Fibroblast of upper back skin (primary cell): ENCODE measurements at places on chromosomes 5 and 9.

DNA sequence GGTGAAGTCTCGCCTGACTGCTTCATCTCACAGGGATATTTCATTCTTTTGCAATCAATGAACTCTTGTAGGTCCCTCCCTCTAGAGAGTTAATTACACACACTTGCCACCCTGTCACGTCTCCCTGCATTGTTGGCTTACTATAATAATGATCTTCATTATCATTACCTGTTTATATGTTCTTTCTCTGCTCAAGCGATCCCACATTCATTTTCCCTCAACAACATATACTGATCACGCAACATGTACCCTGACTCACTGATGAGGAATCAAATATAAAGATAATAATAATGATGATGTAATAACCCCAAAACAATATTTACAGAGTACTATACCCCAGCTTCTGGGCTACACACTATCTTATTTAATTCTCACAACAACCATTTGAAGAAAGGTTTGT, 88.5 kb downstream of the FEM1C start:
- DNase-seq: no peak

DNA sequence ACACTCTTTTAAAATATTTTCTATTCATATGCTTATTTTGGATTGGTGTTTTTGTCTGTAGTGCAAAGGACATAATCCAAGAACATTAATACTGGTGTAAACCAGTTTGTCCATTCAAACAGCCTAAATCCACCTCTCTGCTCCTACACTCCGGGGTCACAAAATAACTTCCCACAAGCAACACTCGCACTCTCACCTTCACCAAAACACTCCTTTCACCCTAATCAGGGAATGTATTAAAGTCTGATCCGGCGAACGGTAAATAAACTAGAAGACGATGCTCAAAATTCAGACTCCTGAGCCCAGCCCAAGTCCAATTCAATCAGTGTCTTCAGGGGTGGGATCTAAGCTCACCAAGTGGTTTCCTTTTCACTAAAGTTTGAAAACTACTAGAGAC, 649 bp downstream of the AP3B1 start:
- no peak for DNase-seq

GRCh38 chr5:73298772-73299630, 126.0 kb downstream of the TMEM174 start:
- no peak for DNase-seq

DNA sequence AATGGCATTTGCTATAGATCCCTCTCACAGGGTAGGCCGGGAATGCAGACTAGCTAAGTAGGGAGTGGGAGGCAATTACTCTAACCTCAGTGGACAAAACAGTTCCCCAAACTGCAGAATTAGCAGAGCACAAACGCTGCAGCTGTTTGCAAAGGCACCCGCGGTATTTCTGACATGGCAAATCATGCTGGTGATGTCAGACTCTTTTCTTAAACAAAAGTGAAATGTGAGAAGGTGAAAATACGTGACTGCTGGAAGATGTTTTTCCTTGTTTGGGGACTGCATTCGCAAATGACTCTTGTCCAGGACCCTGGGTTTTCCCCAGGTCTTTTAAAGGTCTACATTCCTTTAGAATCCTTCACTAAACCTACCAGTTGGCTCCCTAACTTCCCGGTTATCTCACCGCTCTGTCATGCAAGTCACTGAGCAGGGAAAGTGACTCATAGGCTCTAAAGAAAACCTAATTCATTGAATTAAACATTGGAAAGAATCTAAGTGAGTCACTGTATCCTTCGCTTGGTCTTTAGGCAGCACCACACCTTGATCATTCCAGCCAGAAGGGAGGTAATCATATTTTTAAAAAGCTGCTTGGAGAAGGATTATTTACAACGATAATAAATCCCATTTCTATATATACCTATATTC, 91.5 kb upstream of the DNAH5 start:
- DNase-seq: peak; percentile 99

- DNase-seq: peak; percentile 55
Measured at GRCh38 chr9:123742009-123742767, 187.7 kb downstream of the DENND1A start.

DNA sequence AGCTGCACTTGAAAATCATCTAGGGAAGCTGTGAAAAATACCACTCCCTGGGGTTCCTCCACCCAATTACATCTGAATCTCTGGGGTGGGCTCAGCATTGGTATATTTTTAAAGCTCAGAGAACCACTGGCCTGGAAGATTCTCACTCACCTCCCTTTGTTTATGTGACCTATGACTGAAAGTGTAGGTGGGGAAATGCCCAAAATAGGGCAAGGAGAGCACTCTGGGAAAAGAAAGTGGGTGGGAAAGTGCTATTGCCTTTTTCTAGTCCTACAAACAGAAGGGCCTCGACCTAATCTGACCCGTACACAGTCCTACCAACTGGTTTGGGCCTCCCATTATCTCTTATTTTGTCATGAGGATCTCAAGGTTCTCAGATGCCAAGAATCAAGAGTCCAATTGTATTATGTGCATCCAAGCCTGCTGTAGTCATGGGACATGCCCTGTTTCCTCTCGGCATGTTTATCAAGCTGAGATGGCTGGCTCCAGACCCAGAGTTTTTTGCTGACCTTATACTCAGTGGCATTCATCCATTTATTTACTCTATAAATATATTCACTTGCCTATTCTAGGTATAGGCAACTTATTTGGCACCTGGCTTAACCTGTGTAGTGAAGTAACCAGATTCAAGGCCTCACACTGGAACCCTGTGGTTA, 483.7 kb downstream of the ENC1 start:
- DNase-seq: no peak

GRCh38 chr9:2741441-2742158, 24.3 kb downstream of the KCNV2 start:
- DNase-seq: no peak

DNA sequence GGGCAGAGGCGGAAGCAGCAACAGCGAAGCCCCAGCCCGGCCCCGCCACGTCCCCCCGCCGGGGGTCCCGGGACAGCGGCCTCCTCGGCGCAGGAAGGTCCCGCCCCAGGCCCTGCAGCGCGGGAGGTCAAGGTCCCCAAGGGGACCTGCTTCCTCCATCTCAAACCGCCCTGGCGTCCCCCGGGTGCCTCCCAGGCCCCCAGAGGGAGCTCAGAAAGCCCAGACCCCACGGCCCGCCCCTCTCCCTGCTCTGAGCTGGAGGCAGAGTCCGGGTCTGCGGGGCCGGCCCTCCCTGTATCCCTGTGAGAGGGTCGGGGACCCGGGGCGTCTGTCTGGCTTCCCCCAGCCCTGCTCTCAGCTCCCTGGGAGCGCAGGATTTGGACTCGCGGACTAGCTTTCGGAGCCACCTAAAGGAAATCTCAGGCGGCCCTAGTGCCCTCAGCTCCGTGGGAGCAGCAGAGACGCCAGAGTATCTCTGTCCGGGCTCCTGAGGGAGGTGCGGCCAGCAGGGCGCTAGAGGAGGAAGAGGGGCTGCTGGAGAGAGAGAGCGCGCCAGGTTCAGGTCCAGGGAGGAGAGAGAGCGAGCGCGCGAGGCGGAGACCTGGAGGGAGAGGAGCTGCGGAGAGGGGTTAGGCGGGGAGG, 30.7 kb downstream of the EXOC3 start:
- no peak for DNase-seq

GRCh38 chr9:98069551-98069950, 13.0 kb downstream of the NANS start:
- no peak for DNase-seq

DNA sequence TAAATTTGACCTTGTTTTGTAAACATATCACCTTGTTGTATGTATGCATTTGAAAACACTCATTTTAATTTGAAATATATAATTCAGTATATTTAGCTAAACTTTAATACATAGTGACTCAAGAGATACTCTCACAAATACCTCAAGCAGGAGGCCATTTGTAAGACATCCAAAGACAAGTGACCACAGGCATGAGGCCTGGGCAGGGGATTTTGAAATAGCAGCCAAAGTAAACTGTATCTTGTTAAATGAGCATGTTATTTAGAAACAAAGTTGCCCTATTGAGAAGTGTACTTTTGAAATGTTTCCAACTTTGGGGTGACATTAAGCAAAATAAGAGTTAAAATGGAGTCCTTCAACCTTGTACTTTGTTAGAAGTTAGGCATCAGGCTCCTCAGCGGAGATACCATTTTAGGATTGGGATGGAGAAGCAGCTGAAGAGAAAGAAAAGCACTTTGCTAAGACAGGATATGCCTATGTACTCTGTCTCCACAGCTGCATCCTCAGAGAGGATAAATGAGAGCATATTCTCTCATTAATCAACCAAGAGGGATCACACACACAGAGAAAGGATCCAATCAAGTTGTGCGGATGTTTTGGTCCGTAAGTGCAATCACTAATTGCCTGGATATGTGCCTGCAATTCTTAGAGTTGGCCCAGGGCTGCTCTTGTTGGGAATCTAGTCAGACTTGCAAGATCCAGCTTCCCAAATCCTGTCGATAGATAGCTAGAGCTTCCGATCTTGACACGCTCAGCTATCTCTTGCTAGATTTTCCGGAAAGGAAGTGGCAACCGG, 157.5 kb upstream of the HAPLN1 start:
- peak; percentile 75 for DNase-seq

- DNase-seq: peak; percentile 8
Measured at GRCh38 chr5:120255214-120255613, 208.9 kb upstream of the PRR16 start.
